Stimulated activated CD4-positive, alpha-beta T cell treated with anti-CD3 and anti-CD28 coated beads, Interleukin-1b, Interleukin-23, amount 100 ng/mL, for 48 hours (primary cell): ENCODE measurements at places on chromosomes 4 and X.

DNA sequence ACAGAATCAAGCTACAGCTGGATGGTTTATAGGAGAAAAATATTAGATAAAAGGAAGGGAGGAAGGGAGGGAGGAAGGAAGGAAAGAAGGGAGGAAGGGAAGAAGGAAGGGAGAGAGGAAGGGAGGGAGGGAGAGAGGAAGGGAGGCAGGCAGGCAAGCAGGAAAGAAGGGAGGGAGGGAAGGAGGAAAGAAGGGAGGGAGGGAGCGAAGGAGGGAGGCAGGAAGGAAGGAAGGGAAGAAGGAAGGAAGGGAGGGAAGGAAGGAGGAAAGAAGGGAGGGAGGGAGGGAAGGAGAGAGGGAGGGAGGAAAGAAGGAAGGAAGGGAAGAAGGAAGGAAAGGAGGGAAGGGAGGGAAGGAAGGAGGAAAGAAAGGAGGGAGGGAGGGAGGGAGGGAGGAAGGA is 77.9 kb upstream of the C1QTNF7 start:
- no peak for DNase-seq

- DNase-seq = no peak
Observed at GRCh38 chr4:75135068-75135825, 202.3 kb downstream of the PARM1 start.

- DNase-seq = no peak
Observed at GRCh38 chr4:157165935-157166610, 54.5 kb upstream of the GRIA2 start.

GRCh38 chrX:40773809-40774208 is 38.5 kb upstream of the MED14 start:
- DNase-seq = no peak

- no peak for DNase-seq
Observed at GRCh38 chr4:87054900-87055299, 120.1 kb downstream of the AFF1 start.

GRCh38 chr4:165031436-165032211 is at the start of gene TRIM60:
TRIM60 (plus strand) TSS chr4:165031999; CDS start chr4:165040073, 8,074 bp downstream.
- no peak for DNase-seq
